CD4-positive, alpha-beta memory T cell (primary cell): ENCODE measurements at places on chromosomes 4 and X.

DNA sequence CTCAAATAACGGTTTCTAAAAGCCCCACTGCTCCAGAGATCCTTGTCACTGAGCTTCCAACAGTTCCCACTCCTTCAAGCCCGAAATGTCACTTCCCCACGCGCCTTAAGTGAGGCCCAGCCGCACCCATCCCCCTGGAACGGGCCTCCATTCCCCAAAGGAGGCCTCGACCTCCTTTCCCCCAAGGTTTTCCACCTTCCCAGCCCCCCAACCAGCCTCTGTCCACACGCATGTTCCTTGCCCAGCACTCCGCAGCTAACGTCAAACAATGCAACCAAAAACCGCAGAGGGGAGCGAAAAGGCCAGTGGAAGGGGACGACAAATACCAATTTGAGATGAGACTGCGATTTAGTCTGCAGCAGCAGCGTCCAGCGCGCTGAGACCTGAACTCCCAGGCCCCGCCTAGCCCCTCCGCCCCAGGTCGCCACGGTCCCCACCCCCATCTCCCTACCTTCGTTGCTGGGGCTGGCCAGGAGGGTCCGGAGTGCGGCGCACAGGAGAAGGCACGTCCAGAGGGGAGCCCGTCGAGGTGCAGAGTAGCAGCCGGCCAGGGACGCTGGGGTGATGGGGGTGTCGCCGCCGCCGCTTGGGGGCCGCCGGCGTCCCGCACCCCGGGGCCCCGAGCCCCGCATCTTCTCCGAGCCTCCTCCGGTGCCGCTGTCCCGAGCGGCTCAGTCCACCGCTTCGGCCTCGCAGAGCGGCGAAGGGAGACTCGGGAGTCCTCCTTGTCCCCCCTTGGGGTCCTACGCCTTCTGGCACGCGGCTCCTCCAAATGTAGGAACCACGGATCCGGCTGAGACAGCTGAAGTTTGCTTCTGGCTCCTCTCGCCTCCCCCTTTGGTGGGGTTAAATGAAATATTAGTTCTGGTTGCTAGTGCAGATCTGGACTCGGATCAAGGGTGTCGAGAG is 924 bp downstream of the EPHA5 start:
- no peak for DNase-seq

DNA sequence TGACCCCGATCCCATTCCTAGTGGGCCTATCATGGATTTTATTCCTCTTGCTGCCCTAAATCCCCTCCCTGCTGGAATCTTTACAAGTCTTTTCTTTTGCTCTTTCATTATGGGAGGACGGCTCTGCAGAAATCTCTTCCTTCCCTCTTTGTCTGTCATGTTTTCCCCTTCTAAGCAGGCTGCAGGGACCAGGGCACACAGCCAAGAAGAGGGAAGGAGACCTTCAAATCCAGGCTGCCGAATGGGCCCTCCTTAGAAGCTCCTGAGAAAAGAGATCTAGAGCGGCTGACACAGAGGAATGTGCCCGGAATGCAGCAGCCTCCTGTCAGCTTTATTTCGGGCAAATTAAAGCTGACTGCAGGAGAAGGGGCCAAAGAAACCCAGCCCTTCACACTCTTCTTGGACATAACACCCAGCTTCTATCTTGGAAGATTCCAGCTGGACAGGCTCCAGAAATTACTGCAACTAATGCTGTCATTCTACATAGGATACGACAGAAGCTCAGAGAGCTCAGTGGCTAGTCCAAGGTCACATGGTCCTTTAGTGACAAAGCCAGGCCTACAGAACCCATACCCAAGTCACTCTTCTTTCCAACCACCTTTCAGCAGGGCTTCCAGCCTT is 187.8 kb upstream of the NHS start:
- no peak for DNase-seq

- no peak for DNase-seq
Measured at GRCh38 chrX:80751456-80751855, 58.2 kb downstream of the BRWD3 start.

GRCh38 chrX:145816601-145817315 is 871 bp upstream of the SLITRK2 start:
- DNase-seq = no peak

GRCh38 chrX:23235051-23235450 is 99.6 kb upstream of the PTCHD1 start:
- DNase-seq = no peak

DNA sequence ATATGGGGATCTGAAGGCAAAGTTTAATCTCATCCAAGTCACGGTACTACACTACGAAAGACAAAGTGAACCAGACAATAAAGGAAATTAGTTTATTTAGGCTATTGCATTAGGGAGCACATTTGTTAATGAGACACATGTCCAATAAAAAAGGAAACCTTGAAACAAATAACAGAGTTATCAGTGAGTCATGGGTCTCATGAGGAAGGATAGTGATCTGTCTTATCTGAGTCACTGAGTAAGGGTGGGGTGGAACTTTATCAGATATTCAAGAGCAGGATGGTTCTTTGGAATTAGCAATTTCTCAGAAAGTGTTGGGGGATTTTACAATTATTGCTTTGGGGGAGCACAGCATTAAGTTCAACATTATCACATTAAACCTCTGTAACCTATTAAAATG is 188.9 kb upstream of the IL1RAPL1 start:
- DNase-seq = no peak

GRCh38 chr4:134777606-134778005 is 576.0 kb upstream of the PABPC4L start:
- DNase-seq = no peak

DNA sequence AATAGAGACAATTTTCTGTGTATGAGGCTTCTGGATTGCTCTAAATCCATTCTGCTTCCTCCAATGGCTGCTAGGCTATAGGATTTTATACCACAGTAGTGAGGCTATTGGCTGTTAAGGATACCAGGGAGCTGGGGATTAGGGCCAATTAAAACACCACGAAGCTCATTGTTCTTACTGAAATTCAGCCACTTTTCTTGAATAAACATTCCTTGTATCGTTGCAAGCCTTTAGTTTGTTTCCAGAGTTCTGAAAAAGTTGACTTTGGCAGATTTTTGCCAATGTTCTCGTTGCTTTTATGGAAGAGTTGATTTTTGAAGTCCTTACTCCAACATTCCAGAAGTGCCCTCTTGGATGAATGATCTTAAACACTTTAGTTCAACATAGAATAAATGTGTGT is 238.4 kb upstream of the TEX13A start:
- no peak for DNase-seq

DNA sequence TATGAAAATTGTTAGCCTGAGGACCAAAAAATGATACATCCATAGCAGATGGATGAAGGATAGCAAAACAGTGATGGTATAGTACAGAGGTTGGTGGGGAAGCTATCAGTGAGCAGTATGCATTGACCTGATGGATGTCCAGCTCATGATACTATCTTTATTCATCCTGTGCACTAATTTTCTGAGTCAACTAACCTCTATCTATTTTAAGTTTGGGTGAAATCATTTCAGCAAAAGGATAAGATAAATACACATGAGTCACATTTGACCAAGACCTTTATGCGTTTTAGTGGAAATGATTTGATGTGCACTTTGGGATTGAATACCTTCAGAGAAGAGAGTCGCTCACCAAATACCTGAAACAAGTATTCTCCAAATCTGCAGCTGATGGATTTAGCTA is 351.0 kb upstream of the NR3C2 start:
- no peak for DNase-seq

GRCh38 chr4:105137121-105137875 is 9.4 kb upstream of the TET2 start:
- no peak for DNase-seq

DNA sequence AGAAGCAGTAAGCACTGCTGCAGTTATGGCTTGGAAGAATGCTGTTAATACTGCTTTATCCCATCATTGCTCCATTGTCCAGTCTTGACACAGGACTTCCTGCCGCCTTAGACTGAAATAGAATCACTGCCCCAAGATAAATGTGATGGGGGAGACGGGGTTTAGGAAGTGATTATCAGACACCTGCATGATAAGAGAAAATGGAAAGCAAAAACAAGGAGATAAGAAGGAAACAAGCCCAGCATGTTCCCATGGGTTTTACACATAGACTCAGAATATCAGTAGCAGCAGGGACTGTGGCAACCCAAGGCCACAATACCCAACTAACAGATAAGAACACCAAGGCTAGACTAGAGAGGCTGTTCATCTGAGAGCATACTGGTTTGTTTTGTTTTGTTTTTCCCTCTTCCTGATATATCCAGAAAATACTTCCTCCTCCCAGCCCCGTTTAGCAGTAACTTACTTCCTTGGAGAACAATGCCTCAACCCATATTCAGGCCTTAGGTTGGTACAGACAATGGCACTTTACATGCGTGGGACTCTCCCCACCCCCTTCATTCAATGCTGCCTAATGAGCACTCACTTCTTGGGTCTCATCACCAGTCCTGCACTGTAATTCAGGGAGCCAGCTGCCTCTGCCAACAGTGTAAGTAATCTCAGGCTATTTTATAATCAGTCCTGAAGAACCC is 232.6 kb downstream of the CBR4 start:
- no peak for DNase-seq

DNA sequence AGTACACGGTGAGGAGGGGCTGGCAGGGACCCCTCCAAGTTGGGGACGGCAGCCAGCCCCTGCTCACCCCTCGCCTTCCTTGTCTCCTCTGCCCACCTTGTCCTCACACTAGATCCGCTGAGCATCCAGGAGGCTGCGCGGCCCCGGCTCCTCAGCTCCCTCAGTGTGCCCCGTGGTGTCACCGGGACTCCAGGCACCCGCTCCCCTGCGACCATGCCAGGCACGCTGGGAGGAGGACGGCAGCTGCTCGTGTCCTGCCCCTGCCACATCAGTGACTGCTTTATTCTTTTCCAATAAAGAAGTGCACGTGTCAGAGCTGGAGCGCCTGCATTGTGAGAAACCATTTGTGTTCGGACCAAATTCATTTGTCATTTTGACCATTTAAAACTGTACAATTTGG is 6.4 kb downstream of the FAM50A start:
- no peak for DNase-seq

DNA sequence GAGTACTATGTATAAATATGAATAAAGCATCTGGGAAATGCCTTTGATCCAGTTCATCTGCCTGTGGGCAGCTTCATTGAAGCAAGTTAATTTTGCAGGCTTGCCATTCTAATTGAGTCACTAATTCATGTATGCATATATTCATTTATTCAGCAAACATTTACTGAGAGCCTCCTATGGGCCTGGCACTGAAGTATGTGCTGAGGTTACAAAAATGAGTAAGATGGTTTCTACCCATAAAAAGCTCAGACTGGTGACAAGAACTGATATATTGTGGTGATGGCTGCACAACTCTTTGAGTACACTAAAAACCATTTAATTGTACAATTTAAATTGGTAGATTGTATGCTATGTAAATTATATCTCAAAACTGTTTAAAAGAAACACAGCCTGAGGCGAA is 1.1 kb upstream of the MRPL1 start:
- no peak for DNase-seq

DNA sequence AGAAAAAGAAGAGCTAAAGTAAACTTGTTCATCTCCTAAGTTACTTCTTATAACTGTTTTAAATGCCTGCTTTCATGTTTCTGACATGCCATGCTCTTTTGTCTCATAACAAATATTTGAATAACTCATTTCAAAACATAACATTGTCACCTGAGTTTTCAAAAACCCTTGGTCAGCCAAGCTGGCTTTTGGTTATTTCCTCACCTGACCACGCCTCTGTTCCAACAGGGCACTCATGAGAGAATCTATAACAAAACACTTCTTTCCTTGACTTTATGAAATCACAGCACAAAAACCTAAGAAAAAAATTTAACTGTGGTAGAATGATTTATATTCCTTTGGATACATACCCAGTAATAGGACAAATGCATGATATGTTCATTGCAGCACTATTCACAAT is 172.9 kb upstream of the GALNT7 start:
- DNase-seq = no peak

DNA sequence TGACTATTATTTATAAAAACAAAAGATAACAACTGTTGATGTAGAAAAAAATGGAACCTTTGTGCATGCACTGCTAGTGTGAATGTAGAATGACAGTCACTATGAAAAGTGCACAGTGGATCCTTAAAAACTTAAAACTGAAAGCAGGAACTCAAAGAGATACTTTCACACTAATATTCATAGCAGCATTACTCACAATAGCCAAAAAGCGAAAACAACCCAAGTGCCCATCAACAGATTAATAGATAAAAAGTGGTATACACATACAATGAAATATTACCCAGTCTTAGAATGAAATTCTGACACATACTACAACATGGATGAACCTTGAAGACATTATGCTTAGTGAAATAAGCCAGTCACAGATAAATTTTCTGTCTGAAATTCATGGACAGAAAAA is 23.8 kb downstream of the CENPC start:
- no peak for DNase-seq

DNA sequence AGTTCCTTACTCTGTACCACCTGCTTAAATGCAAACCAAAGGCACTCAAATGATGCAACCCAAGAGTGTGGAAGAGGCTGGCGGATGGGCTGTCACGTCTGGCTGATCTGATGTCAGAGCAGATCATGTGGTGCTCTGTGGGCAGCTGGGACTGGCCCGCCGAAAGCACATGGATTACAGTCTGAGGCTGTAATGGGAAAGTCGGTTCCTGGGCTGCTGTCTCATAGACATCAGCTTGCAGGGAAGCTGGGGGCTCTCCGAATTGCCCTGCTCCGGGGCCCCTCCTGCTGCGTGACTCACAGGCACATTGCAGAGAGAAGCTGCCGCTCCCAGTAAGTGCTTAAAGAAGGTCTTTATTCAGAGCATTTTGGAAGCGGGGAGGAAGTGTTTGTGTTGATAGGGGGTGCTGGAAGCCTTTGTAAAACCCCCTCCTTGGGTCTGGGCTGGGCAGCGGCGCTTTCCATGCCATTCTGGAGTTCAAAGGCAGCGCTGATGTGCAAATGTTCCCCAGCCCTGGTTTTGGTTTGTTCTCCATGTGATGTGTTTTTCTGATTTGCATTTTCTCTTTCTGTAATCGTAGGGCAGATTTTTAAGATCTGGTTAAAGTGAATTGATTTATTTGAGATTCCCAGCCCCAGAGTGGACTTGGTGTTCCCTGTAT is 181.1 kb downstream of the LARP7 start:
- no peak for DNase-seq

DNA sequence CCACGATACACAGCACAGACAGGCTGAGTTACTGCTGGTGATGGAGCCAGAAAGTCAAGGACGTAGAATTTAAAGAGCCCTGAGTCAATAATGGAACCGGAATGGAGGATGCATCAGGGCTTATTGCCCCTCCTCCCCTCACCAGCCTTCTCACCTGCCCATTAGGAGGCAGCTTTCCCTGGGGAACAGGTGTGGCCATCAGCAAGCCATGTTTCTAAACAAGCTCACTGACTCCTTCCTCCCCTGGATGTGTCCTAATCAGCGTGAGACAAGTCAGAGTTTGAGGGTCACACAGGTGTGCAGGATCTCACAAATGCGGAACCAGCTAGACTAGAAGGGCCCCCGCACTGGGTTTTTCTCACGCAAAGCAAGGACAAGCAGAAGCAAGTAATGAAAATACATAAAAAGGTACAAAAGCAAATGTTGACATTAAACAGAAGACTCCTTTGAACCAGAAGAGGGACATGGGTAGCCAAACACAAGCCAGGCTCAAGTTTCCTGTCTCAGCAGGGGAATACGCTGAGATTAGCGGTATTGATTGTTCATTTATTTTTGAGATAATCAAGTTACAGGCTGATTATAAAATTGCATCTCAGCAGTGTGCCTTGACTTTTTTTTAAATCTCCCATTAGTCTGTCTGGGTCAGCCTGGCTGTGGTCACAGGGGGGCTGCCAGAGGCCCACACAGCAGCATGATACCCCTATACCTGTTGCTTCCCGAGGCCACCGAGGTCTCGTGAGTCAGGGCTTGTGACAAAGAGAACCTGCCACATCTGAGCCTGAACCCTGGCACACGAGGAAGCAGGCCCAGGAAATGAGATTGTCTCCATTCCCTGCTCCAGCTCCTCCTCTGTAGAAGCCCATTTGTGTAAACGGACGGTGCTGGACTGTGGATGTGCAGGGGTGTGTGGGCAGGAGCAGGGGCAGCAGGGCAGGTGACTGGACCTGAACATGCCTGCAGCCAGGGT is 37.4 kb downstream of the CCKAR start:
- DNase-seq = no peak
